ENCODE measurements at places on chromosomes 7 and 10. TPM values are rescaled to one million over a fixed set of nuclear protein-coding genes. Genes with fewer than 3 reads are reported as not detected.
A peak's percentile ranks its signal among the peaks of the same experiment; 100 is the strongest.

SHH gene
- not detected for total RNA-seq

DNA sequence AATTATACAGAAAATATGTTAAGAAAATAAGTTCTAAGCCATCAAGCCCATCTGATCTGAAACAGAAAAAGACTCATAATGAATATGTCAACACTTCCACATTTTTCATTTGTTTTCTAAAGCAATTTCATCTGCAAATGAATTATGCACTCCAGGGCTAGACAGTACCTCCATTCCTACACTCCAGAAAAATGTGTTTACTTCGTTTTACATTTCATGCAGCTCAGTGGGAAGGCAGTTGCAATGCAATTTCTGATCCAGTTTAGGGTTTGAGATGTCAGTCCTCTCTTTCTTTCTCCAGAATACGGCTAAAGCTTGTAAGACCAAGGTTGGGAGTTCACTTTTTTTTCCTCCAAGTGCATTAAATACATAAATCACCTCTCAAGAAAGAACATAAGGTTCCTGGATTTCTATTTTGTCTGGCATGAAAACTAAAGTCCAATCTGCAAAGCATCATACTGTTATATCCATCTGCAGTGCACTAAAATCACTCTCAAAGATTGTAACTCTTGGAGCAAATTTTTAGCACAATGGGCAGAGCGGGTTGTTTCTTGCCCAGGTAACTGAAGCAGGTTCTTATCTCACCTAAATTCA lies 348.8 kb upstream of the C7orf33 start:
- H3K36me3 ChIP-seq = no peaks in the 10 kb centered on the region
- no peaks in the 10 kb centered on the region for H3K4me1 ChIP-seq
- H3K27ac ChIP-seq = no peak overlapping the region
- no peaks in the 10 kb centered on the region for H3K27me3 ChIP-seq

DNA sequence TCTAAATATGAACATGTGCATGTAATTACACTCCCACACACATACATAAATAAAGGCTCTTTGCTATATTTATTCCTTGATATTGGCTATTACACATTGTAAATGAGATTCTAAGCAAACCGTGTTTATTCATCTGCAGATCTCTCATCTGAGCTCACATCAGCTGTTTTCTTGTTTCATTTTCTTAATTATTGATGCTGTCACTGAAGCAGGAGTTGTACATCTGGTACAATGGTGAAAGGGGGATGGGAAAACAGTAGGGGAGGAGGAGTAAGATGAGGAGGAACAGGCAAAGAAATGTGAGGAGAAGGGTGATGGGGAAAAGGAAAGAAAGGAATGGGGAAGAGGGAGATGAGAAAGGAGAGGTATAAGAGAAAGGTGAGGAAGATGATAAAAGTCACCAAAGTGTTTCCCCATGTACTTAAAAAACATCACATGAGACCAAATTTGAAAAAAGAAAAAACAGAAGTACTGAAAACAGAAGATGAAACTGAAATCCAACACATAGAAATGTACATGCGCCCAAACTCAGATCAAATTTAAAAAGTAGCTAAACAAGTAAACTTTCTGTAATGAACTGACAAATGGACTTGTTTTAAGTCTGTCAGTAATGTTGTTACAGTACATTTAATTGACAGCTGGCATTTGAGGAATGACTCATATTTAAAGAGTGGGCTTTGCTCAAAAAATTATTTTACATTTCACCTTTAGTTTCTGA lies 472.2 kb downstream of the ARL4A start:
- no peaks in the 10 kb centered on the region for H3K27me3 ChIP-seq
- peaks cover 10% of the 10 kb centered on the region for H3K4me1 ChIP-seq
- peak overlapping the region; percentile 6 for H3K27ac ChIP-seq
- DNase-seq = no peak
- no peaks in the 10 kb centered on the region for H3K36me3 ChIP-seq

PGAM2 gene
- total RNA-seq = not detected

EFCAB10 gene
- total RNA-seq = 0.06 TPM

- no peaks in the 10 kb centered on the region for H3K36me3 ChIP-seq
- H3K4me3 ChIP-seq = no peak overlapping the region
- no peaks in the 10 kb centered on the region for H3K4me1 ChIP-seq
- no peak overlapping the region for H3K27ac ChIP-seq
Measured at GRCh38 chr10:1754506-1755153, 17.3 kb upstream of the ADARB2 start.

- no peaks in the 10 kb centered on the region for H3K4me1 ChIP-seq
- no peaks in the 10 kb centered on the region for H3K27me3 ChIP-seq
- no peak overlapping the region for H3K4me3 ChIP-seq
Measured at GRCh38 chr10:26463986-26464385, 25.8 kb downstream of the APBB1IP start.

LAMB1 gene
- total RNA-seq = 106 TPM

DNA sequence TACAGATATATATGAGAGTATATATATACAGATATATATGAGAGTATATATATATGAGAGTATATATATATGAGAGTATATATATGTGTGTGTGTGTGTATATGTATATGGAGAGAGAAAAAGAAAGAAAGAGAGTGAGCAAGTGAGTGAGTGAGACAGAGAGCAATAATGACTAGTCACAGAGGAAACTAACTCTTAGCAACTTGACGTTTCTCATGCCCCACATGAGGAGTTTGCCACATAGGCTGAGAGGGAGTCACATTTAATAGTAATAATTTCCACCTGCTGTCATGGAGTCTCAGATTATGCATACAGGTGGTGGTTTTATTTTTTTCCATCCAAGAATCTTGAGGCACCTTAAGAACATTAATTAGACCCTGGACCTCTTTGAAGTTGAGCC lies 199.9 kb downstream of the GATA3 start:
- DNase-seq = no peak
- no peaks in the 10 kb centered on the region for H3K27me3 ChIP-seq

DNA sequence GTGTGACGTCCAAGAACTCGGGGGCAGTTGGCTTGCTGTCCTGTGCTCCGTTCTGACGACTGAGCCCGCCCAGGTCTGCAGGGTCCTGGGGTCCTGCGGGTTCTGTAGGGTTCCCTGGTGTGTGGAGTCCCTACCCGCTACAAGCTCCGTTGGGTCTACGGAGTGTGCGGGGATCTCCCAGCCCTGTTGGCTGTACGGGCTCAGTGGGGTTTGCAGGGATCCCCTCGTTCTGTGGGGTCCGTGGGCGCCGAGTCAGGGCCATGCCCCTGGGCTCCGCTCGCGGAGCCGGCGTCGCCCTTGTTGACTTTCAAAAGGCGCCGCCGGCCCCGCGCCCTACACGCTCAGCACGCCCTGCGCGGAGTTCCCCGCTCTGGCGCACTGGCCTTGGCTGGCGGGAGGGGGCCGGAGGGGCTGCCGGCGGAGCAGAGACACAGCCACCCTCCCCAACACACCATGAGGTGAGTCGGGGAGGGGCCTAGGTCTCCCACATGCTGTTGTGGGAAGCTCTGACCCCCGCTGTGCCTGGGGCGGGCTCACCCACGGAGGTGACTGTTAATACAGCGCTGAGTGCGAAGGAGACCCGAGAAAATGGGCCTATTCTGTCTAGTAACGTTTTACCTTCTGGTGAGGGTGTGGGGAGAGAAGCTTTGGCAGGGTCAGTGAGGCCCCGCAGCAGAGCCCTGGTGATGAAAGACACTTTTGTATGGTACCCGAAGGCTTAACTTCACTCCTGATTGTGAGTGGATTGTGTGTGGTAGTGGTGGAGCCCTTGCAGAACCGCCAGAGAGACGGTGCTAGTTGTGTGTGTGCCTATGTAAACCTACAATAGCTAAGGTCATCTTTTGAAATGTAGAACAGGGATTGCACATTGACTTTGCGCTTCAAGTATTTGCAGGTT lies 8.1 kb downstream of the TASOR2 start:
- H3K27ac ChIP-seq = no peak overlapping the region
- no peaks in the 10 kb centered on the region for H3K36me3 ChIP-seq
- no peak for DNase-seq
- no peaks in the 10 kb centered on the region for H3K27me3 ChIP-seq

VSTM2A gene
- not detected for total RNA-seq

CAV1 gene
- 23.7 TPM for total RNA-seq

- no peaks in the 10 kb centered on the region for H3K4me1 ChIP-seq
- no peak overlapping the region for H3K27ac ChIP-seq
- no peaks in the 10 kb centered on the region for H3K36me3 ChIP-seq
- no peak for DNase-seq
- no peak overlapping the region for H3K4me3 ChIP-seq
Measured at GRCh38 chr7:26898891-26899290, 34.5 kb upstream of the SKAP2 start.

- H3K4me3 ChIP-seq = no peak overlapping the region
- peaks cover 10% of the 10 kb centered on the region for H3K36me3 ChIP-seq
- H3K27ac ChIP-seq = no peak overlapping the region
Measured at GRCh38 chr7:5381071-5381772, 42.4 kb downstream of the TNRC18 start.

MSMB gene
- not detected for total RNA-seq

DNA sequence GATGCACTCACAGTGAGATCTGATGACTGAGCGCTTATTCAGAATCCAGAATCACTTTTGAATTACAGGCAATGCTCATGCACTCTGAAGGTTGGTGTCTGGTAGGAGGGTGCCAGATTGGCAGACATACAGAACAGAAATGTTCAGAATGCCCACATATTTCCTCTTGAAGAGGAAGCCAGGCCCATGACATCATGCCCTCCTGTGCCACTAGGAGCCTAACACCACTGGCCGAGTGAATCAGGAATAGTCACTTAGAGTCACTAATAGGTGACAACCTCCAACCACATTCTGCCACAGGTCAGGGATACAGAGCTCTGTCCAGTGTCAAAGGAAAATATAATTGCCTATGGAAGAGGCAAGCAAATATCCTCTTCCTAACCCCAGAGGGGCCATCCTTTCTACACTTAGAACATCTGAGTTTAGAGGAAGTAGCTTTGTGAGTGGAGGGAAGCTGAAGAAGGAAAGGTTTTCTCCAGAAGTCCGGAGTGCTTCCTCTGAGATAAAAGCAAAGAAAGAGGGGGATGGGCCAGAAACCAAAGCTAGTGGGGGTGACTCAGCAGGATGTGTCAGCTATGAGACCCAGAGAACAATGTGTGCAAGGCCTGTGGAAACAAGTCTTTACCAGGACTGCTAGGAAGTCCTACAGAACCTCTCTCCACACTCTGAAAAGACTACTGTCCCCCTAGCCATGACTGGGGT lies 838.8 kb downstream of the GRID1 start:
- H3K27ac ChIP-seq = no peak overlapping the region
- no peak overlapping the region for H3K4me3 ChIP-seq
- no peak for DNase-seq
- no peaks in the 10 kb centered on the region for H3K27me3 ChIP-seq
- no peaks in the 10 kb centered on the region for H3K36me3 ChIP-seq

ITPRID1 gene
- not detected for total RNA-seq

NCF1 gene
- not detected for total RNA-seq

GRCh38 chr7:111498391-111499007 lies 63.8 kb downstream of the IMMP2L start:
- no peak overlapping the region for H3K4me3 ChIP-seq
- no peaks in the 10 kb centered on the region for H3K27me3 ChIP-seq
- no peaks in the 10 kb centered on the region for H3K4me1 ChIP-seq
- H3K27ac ChIP-seq = no peak overlapping the region
- H3K36me3 ChIP-seq = no peaks in the 10 kb centered on the region

- no peaks in the 10 kb centered on the region for H3K36me3 ChIP-seq
- DNase-seq = no peak
- H3K4me3 ChIP-seq = no peak overlapping the region
Measured at GRCh38 chr10:23016636-23017035, 78.7 kb upstream of the MSRB2 start.

GRCh38 chr7:70506434-70506833 lies 625.5 kb upstream of the GALNT17 start:
- no peak overlapping the region for H3K4me3 ChIP-seq
- peak; percentile 72 for DNase-seq
- H3K36me3 ChIP-seq = no peaks in the 10 kb centered on the region
- H3K27ac ChIP-seq = no peak overlapping the region
- H3K4me1 ChIP-seq = no peaks in the 10 kb centered on the region

CYP26C1 gene
- not detected for total RNA-seq

DNA sequence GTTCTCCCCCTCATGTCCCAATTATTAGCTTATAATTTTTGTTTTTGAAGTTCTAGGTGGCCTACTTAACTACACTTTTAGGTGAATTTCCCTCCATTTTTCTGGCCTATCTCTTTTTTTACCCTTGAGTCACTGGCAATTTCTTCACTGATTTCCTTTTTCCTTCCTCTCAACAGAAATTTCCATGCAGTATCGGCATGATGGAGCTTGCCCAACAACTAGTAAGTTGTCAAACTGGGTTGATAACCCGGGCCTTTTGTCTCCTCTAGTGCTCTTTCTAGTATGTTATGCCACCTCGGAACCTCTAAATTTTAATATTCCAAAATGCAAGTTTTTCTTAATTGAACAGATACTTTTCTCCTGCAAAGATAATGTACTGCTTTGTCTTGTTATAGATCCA lies 147.1 kb downstream of the MLLT10 start:
- no peak overlapping the region for H3K27ac ChIP-seq
- no peak for DNase-seq
- peaks cover 7% of the 10 kb centered on the region for H3K36me3 ChIP-seq

DNA sequence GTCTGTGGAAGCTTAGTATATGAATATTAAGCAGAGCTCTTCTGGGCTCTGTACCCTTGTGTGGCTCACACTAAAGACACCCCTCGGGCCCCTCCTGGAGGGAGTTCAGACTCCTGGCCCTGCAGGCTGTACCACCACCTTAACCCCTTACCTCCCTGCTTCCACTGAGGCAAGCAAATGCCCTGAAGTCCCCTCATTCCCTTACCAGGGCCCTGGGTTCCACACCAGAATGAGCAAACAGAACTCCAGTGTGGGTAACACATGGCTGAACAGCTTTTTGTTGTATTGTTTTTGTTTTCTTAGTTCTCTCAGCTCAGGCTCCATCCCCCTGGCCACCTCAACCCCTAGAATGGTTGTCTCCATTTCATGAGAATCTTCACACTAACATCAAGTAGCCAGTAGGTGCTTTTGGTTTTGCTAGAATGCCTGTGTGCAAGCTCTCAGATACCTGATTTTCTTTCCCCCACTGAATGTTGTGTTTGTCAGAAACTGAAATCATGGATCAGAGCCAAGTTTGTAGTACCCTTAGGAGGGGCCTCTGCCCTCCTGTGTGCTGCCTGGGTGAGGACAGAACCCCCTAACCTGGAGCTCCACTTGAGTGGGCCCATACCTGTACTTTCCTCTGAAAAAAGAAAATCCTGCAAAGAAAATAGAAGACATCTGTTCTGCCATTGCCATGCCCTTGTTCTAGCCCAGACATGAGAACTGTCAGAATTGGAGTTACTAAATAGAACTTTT lies 2.8 kb upstream of the WAPL start:
- no peak overlapping the region for H3K4me3 ChIP-seq
- no peak for DNase-seq
- no peak overlapping the region for H3K27ac ChIP-seq
- H3K36me3 ChIP-seq = peaks cover 4% of the 10 kb centered on the region
- H3K27me3 ChIP-seq = no peaks in the 10 kb centered on the region

DNA sequence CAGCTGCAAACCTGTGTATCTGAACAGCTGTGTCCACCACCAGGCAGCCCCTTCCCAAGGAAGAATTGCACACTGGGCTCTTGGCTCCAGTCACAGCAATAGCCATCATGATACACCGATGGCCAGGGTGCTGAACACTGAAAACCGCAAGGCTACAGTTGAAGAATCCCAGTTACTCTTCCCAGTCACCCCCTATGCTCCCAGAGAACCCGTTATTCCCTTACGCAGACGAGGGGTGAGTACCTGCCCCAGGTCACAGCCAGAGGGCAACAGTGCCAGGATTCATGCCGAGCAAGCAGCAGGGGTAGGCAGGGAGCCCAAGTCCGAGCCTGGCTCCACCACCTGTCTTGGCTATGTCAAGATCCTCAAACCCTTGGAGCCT lies 57.8 kb downstream of the RASGEF1A start:
- no peaks in the 10 kb centered on the region for H3K36me3 ChIP-seq
- no peak overlapping the region for H3K27ac ChIP-seq
- no peaks in the 10 kb centered on the region for H3K27me3 ChIP-seq
- no peaks in the 10 kb centered on the region for H3K4me1 ChIP-seq
